Liver (tissue), 10 donors: ENCODE measurements at places on chromosomes 12 and 14.

- no peak for DNase-seq
These were observed 282.1 kb downstream of the PAWR start for GRCh38 chr12:79408689-79409088.

- DNase-seq, result no peak
These were observed 84.4 kb downstream of the VWF start for GRCh38 chr12:6039894-6040601.

GRCh38 chr12:12990700-12991468 is 9.2 kb downstream of the HEBP1 start:
- no peak for DNase-seq

- DNase-seq, result no peak
These were observed 128.3 kb downstream of the AACS start for GRCh38 chr12:125193376-125194152.

GRCh38 chr12:123850246-123851134 is 88.4 kb downstream of the DNAH10 start:
- DNase-seq, result no peak

DNA sequence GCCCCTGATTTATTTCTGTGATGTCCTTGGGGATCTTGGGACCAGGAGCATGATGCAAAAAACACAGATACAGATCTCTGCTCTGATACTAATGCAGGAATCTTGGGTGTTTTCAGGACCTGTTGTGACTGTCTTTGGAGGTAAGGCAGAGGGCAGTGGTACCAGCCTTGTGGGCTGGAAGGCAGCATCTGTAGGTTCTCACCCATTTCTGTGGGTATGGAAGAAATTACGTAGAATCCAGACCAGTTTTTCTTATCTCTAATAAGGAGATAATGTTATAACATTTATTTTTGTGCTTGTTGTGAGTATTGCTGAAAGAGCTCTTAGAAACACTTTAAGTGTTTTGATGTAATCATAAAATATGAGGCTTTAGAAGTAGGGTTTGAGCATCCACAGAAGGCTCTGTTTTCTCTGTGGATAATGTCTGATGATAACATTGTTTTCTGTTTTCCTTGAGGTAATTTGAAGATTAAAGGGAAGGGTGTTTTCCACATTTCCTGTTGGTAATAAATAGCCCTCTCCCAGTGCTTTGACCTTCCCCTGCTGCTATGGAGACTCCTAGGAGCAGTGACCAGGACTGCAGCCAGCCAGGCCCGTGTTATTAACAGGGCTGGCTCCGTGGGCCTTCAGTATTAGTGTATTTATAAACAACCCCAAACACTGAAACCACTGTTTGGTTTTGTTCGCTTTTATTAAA is 9.4 kb upstream of the DCP1B start:
- DNase-seq, result no peak

- no peak for DNase-seq
These were observed 30.6 kb upstream of the TRHDE start for GRCh38 chr12:72241552-72241951.

DNA sequence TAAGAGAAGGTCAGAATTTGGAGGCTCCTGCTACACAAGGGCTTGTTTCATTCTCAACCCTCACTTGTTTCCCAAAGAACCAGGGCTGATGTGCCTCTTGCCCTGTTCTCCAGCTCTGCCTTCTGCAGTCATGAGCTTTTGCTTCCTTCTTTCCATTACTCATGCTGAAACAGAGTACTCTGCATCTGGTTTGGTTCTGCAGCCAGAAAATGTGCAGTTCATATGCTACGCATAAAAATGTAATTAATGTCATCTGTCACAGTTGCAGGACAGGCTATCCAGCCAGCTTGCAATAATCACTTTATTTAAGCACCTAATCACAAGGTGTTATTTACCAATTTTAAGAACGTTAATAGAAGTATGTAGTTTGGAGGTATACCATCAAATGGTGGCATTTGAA is 150.2 kb downstream of the SRGAP1 start:
- no peak for DNase-seq

DNA sequence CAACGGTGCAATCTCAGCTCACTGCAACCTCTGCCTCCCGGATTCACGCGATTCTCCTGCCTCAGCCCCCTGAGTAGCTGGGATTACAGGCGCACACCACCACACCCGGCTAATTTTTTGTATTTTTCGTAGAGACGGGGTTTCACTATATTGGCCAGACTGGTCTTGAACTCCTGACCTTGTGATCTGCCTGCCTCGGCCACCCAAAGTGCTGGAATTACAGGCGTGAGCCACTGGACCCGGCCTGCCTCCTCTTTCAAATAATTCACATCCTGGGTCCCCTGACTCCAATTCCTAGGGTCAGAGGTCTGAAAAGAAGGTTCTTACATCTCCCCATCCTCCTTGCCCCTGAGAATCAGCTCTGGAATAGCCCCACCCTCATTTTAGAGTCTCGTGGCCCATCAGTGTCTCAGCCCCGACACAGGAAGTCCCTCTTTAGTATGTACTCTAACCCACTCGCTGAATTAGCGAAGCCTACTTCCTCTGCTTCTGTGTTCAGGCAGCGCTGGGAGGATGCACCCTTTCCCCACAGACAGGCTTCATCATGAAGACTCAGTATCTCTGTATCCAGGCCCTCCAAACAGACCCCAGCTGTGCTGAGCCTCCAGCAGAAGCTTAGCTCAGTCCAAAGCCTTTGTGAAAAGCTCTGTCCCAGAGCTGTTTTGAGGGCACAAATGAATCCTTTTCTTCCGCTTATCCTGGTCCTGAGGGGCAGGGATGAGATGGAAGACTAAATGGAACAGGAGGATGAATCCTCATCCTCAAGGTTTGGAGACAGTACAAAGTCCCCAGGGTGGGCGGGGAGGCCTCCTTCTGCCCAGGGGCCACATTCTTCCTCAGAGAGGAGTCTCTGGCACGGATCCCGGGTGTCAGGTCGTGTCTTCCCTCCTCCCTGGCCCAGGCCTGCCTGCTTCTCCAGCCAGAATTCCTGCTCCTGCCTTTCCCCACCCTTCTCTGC is 3.5 kb downstream of the LPAR5 start:
- peak; percentile 34 for DNase-seq

DNA sequence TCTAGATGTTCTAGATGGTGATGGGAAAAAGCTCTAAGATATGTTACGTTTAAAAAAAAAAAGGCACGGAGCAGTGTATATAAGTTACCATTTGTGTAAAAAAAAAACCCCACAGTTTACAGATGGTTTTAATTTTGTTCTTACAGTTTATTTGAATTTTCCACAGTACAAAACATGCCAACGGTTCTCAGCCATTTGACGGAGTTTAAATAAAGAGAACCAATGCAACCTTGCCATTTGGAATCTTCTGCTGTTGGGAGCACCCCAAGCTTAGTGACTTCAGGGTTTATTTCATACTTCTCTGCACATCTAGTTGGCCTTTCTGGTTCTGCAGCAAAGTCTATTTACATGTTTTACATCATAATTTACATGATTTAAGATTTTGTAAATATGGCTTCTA is 7.7 kb upstream of the HPD start:
- no peak for DNase-seq

DNA sequence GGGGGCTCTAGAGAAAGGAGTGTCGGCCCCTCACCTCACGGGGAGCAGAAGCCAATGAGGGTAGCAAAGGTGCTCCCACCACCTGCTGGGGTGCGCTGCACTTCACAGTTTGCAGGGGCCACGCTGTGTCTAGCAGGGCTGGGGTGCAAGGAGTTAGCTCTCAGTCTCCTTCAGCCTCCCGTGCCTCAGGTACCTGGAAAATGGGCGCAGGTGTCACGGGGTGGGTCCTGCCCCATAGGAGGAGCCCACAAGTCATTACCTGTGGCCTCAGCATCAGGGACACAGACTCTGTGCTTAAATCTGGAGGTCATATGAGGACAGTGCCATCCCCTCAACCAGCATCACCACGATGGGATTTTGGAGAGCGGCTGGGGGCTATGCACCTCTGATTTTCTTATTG is 326.7 kb downstream of the ADGRD1 start:
- DNase-seq, result no peak

DNA sequence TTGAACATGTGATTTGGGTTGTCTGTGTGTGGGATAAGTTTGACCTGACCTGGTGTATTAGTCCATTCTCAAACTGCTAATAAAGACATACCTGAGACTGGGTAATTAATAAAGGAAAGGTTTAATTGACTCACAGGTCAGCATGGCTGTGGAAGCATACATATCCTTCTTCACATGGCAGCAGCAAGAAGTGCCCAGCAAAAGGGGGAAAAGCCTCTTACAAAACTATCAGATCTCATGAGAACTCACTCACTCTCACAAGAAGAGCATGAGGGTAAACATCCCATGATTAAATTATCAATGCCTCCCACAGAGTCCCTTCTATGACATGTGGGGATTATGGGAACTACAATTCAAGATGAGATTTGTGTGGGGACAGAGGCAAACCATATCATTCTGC is 94.0 kb upstream of the PPM1H start:
- DNase-seq, result no peak

- DNase-seq, result no peak
These were observed 47.9 kb upstream of the OR4E1 start for GRCh38 chr14:21721504-21721903.

GRCh38 chr12:129901254-129901653 is 2.6 kb downstream of the TMEM132D start:
- no peak for DNase-seq

DNA sequence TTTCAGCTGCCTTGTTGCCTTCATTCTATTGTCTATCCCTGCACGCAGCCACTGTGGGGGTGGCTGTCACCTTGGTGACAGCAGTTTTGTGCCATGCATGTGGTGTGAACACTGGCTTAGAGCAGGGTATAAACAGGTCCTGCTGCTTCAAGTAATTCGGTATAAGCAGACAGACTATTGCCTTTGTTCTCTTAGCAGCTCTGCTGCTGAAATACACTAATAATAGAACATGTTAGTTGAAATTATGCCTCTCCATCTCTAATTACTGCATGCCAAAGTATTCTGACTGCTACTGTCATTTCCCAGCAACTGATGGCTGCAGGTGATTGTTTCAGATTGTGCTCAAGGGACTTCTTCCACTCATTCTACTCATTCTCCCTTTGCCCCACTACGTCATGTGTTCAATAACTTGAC is 34.6 kb downstream of the PTPRO start:
- no peak for DNase-seq

GRCh38 chr12:52322069-52322468 is 871 bp upstream of the KRT83 start:
- no peak for DNase-seq

DNA sequence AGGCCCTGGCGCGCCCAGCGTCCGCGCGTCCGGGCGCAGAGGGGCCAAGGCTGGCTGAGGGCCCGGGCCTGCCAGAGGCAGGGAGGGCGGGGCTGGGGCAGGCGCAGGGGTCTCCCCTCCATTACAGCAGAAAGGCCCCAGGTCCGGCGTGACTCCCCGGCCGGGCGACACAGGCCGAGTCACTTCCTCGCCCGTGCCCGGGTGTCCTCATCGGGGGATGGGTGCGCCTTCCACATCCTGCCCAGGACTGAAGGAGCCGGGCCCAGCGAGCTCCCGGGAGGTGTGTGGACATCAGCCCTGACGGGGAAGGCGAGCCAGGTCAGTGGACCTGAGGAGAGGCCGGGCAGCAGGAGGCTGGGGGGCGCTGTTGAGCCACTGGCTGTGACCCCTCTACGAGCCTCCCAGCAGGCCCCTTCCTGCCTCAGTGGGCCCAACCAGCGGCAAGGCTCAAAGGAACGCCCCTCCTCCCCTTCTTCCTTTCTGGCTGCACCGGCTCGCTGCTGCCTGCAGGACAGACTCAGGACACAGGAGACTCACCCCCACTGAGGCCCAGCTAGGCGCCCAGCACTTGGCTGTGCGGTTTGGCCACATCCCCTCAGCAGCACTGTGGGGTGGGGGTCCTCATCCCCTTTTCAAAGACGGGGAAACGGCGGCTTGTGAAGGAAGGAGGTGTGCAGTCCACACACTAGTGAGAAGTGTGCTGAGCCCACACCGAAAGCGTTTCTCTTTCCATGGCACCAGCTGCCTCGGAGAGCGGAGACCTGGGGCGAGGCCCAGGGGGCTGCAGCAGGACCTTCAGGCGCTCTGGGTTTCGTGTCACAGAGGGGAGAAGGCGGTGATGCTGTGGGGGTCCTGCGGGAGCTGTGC is 606 bp downstream of the TNFAIP2 start:
- no peak for DNase-seq

GRCh38 chr12:32266756-32267155 is 132.6 kb upstream of the FGD4 start:
- no peak for DNase-seq

- peak; percentile 62 for DNase-seq
These were observed 1.7 kb upstream of the DUSP6 start for GRCh38 chr12:89353823-89354611.

DNA sequence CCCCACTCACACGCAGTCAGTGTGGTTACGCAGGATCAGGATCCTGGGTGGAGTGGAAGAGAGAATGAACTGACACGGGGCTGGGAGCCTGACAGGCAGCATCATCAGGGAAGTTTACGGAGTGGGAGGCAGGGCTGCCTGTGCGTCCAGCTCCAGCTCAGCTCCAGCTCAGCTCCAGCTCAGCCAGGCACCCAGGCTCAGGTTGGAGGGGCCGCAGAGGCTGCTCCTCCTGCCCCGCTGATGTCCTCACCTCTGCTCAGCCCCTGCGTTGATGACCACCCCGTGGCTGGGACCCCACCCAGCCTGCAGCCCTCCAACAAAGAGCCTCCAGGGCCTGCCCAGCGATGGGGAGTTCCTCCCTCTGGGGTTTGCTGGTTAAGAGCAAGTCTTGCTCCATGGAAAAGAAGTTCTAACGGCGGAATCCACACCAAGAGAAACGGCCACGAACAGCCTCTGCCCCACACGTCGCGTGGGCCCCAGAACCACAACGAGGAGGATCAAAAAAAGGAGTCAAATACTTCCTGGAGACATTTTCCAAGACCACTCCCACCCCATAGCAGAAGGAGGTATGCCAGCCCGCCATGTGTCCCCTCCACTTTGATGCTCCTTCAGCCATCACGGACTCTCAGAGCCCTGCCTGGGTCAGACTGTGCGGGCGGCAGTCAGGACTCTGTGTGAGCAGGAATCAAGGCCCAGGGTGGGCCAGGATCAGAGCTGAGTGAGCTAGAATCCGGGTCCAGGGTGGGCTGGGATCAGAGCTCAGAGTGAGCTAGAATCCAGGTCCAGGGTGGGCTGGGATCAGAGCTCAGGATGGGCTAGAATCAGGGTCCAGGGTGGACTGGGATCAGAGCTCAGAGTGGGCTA is 17.7 kb upstream of the C14orf180 start:
- no peak for DNase-seq

DNA sequence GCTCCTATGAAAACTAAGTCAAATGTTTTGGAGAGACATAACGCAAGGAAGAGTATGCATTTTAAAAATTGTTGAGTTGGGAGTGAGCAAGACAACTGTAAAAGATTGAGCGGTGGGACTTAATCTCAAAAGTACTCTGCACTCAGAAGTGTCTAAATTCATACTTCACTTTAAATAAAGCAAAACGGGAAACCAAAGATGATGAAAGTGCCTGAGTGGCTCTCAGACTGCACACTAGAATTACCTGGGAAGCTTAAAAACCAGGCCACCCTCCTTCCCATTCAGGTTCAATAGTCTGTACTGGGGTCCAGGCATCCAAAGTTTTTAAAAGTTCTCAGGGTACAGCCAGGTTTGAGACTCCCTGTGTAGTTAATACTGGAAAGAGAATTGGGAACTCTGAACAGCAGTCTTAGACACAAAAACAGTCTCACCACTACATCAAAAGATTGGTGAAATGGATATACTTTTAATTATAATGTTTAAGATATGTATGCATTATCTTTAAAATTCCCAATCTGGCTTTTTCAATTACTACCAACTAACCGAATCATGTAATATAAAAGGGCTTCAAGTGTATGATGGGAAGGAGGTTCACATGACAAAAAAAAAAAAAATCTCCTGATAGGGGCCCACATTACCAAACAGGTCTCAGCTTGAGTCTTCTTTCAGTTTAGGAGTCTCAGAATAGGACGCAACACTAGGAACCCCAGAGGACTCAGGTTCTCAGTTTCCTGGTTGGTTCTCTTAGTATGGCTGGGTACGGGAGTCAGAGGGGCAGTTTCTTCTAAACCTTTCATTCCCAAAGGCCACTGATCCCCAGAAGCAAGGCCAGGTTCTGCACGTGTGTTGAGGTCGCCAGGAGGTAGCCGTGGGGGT is 1.0 kb downstream of the HOMEZ start:
- DNase-seq, result no peak
